ENCODE measurements at places on chromosomes 13 and 19.

DNA sequence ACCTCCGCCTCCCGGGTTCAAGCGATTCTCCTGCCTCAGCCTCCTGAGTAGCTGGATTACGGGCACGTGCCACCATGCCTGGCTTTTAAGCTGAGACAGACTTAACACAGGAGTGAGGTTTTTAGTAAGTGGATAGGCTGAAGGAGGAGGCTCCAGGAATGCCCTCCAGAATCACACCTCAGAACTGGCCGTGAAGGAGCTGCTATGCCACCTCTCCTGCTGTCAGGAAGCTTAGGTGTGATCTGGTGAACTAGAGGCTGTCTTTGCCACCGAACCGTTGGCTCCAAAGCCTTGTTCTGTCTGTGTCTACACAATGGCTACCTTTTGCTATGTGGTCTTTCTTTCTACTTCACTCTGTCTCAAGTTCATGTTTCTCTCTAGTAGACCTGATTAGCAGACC lies 4.2 kb downstream of the PDCD2L start:
- no peak for DNase-seq

DNA sequence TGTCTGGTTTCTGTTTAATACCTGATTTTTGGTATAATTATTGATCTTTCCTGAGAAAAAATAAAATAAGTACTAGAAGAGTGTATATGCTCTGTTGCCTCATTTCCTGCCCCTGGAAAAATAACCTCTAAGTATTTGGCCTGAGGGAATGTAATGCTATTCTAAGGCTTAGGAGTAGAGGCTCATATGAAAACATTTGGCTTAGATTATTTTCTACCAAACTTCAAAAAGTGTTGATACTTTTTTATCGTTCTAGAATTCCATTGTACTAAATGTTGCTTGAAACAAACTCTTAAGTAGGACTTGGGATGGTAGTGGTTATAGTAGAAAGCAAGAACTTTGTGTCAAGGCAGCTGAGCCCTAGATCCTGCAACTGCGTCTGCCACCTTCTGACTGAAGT lies 57.8 kb downstream of the COG3 start:
- no peak for DNase-seq

DNA sequence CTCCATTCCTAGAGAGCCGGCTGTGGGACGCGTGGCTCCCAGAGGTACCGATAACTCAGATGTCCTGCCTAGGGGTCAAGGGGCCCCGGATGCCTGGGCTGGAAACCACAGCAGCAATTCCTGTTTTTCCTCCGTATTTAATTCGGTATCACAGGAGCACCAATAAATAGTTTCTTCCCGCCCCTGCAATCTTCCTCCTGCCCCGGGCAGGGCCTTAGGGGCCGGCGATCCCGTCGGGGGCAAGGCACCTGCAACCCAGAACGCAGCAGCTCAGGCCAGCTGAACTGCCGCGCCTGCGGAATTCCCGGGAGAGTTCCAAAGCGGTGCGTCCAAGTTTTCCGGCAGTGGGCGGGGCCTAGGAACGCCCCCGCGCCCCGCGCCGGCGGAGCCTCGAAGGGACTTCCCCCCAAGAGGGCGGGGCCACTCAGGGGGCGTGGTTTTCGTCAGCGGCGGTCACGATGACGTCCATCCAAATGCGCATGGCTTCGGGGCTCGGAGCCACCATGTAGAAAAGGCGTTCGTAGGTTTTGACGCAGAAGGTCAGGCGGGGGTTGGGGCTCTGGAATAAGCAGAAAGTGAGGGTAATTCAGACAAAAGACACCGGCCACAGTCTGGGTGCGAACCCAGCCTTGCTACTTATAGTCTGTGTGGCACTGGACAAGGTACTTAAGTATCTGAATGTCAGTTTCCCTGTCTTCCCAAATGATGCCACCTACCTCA lies 9.7 kb upstream of the LYPD3 start:
- peak; percentile 87 for DNase-seq

DNA sequence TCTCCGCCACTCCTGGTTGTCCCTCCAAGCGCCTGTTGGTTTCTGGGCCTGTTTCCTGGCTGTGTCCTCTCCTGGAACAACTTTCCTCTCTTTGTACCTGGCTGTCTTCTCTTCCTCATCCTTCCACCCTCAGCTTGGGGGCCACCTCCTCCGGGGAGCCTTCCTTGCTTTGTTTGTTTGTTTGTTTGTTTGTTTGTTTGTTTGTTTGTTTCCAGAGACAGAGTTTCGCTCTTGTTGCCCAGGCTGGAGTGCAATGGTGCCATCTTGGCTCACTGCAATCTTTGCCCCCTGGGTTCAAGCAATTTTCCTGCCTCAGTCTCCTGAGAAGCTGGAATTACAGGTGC lies 6.6 kb upstream of the TCF3 start:
- DNase-seq, result no peak

DNA sequence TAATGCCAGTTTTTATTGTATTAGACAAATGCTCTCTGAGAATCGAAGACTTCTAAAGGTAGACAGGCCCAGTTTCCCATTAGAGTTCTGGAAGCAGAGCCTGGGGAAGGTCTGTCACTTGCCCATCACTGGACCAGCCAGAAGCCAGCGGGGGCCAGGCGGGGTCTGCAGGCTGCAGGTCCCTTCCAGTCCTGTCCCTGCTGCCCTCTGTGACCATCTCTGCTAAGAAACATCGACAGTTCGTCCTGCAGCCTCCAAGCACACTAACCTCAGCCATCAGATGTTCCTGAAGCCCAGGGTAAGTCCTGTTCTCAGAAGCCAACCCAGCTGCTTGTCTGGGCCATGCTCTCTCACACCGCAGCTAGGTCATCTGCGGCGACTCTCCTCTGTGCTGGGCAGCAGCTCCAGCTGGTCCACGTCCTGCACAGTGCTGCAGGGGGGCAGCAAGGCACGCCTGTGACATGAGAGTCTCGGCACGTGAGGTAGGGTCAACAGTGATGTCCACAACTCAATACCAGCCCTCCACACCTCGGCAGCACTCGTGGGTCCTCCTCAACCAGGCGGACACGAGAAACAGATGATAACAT lies 2.9 kb upstream of the ADPRHL1 start:
- no peak for DNase-seq

DNA sequence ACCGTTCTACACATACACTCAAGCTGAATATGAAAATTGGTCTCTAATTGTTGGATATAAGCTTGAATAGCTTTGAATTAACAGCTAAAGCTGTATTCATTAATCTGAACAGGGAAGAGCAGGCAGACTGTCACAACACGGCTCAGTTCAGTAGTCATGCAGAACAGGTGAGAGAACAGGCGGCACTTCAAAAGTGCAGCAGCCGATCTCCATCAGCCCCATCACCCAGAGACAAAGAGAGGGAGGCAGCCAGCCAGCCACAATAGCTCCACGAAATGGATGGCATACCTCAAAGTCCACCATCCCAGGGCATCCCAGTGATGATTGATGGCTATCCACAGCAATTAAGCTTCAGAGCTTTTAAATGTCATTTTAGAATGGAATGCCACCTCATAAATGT lies 419.2 kb downstream of the OLFM4 start:
- no peak for DNase-seq

DNA sequence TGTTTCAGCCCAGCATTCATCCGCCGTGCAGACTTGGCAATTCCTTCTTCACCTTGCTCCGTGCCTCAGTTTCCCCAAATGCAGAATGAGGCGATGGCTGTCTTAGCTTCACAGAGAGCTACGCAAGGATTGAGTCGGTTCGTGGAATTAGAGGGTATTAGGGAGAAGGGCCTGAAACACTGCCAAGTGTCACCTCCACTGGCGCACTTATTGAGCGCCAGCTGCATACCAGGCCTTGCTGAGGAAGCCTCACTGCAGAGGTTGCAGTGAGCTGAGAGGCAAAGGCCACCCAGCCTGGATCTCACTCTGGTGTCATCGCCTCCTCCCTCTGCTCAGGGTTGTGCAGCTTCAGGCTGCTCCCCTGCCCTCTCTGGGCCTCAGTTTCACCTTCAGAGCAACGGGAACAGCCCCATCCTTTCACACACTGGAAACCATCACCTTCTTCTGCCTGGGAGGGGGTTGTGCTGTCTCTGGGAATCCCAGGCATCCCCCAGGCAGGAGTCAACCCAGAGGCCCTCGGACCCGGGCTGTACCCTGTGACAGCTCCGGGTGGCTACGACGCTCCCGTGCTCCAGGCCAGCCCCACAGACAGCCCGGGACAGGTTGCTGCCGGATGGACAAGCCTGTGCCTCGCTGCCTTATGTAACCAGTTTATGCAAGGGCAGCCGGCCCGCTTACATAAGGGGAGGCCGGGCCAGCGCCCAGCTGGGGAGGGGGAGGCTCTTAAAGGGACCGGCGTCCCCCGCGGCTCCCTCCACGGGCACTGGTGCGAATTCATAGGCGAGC lies 31.9 kb downstream of the NFIC start:
- DNase-seq, result no peak

DNA sequence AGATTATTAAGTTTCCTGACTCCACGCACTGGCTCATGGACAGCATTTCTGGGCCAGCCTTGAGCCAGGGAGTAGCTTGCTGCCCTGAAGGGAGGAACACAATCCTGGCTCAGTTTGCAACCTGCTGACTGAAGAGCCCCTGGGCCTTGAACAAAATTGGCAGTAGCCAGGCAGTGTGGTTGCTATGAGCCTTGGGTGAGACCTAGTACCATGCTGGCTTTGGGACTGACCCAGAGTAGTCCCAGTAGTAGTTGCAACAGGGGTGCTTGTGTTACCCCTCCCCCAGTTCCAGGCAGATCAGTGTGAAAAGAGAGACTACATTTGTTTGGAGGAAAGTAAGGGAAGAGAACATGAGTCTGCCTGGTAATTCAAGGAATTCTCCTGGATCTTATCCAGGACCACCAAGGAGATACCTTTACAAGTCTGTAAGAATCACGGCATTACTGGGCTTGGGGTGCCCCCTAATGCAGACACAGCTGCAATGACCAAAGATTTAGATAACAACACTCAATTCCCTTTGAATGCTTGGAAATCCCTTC lies 22.0 kb downstream of the ITGBL1 start:
- peak; percentile 68 for DNase-seq

GRCh38 chr13:98217597-98217996 lies 40.5 kb upstream of the RNF113B start:
- no peak for DNase-seq

DNA sequence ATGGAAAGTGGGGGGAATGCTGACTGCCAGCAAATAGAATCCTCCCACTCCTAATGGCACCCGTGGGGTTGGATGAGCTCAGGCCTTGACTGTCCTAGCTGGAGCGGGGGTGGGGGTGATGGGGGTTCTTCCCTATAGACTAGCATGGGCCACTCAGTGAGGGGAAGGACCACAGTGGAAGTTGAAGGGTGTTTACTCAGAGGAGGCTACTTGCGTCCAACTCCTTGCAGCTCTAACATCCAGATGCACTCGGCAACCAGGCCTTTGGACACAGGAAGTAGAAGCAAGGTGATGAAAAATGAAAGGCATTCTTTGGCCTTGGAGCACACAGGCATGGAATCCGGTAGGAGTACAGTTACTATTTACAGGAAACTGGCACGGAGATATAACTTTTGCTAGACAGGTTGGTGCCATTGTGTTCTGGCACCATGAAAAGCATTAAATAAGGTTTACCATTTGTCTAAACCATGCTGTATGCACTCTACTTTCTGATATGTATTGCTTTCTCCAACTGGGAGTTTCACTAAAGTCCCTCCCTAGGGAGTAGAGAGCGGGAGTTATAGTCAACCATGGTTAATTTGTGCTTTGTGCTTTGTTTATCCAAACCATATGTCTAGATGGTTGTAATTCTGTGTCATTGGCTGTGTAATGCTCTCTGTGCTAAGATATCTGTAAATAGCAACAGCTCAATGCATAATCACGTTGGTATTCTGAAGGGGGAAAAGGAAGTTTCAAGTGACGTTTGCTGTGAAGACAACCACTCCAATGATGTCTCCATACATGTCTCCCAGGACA lies 125.3 kb downstream of the TSHZ3 start:
- DNase-seq, result no peak

DNA sequence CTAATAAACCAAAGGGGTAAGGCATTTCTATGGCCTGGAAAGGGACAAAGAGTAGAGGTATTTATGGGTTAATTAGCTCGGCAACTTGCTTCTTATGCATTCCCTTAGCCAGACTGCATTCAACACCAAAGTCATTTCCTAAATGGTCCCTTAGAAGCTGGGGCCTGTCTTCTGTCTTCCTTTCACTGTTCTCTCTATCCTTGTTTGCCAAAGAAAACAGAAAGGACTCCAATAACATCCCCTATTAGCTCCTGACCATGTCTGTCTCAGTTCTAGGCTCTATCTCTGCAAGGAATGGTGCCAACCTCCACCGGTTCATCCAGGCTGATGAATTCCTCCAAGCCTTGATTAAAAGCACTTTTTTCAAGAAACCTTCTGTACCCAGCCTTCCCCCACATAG lies 123.5 kb downstream of the KCTD12 start:
- DNase-seq, result no peak

GRCh38 chr13:40644838-40645604 lies 21.4 kb downstream of the FOXO1 start:
- no peak for DNase-seq

DNA sequence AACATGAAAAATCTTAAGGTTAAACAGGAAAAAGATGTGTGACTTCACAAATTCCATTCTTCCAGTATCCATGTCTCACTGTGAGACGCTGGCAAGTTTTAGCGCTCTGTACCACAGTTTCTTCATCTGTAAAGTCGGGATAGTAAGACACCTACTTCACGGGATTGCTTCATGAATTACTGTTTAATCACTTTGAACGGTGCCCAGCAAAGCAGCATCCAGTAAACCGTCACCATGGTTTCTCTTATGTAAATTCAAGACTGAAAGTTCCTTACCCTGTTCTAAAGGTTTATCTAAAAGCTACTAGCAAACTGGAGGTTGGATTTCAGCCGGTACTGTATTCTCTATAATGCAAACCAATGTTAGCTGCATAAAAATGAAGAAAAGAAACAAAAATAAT lies 53.5 kb downstream of the KATNAL1 start:
- no peak for DNase-seq

Data from SK-N-DZ (cell line).